T-helper 17 cell (primary cell): ENCODE measurements at places on chromosomes 1 and 21.

- no peak for DNase-seq
Observed at GRCh38 chr21:45102391-45102932, 28.1 kb downstream of the ADARB1 start.

GRCh38 chr1:202179828-202180750 lies 13.5 kb upstream of the LGR6 start:
- no peak for DNase-seq

DNA sequence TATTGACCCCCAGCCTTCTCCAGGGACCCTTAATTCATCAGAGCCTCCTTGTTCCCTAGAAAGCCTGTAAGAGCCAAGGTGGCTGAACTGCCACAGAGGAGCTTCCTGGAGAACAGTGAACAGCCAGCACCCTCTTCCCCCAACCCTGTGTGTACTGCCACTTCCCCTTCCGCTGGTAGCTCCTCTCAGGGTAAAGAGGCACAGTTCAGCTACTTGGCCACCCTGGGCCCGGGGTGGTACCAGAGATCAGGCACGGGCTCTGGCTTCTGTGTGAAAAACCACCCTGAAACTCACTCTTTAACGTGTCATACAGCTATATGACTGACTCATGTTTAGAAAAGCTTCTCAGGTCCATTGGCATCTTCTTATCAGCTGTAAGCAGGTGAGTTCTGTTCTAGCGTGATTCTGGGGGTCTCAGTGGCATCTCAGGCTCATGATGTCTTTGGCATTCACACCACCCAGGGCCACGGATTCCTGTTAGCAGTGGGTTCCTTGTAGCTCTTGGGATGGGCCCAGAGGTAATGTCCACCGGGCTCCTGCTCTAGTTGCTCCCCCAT lies 22.4 kb downstream of the ARMH1 start:
- DNase-seq: no peak

- no peak for DNase-seq
Observed at GRCh38 chr1:212430416-212430815, 2.3 kb upstream of the NENF start.

- no peak for DNase-seq
Observed at GRCh38 chr1:208523007-208523406, 278.8 kb upstream of the PLXNA2 start.

GRCh38 chr1:92465256-92465647 lies 21.5 kb downstream of the GFI1 start:
- DNase-seq: no peak

GRCh38 chr21:41845310-41846032 lies 33.7 kb downstream of the PRDM15 start:
- no peak for DNase-seq

DNA sequence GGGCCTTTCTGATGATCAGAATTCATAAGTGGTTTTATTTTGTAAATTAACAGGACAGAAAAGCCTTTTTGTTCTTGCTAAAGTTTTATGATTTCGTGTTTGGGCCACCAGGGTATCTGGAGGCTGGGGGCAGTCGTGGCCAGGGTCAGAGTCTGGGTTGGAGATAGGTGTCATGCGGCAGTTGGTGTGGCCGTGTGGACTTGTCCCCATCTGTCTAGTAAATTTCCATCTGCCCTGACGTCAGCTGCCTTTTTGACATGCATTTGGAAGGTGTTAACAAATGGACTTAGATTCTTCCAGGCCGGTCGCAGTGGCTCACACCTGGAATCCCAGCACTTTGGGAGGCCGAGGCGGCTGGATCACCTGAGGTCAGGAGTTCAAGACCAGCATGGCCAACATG lies 56.8 kb downstream of the SKI start:
- no peak for DNase-seq

DNA sequence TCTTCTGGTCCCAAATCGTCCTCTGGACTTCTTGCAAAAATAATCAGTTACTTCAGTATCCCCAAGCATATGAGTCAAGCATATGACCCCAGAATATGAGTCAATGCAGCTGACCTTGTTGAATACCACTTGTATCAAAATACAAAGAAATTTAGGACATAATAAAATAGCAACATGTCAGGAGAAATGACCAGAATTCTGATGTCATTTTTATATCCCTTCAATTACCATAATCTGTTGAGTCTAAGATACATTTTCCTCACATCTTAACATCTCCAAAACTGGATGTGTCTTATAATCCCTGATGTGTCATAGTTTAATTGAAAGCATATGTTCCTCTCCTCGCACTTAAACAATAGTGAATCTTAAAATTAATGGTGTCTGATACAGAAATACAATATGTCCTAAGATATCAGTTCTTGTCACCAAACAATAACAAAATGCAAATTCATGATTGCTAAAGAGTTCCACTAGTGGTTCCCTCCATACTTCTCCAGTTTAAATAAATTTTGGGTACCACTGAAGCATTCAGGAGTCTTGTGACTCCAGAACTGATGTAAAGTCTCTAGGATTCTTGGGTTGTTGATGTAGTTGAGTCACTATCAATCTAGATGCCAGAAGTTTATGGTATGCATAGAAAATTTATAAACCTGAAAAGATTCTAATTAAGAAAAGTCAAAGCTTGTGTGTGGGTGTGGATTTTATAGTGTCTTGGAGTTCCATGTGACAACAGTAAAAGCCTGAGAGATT lies 41.8 kb downstream of the KIFAP3 start:
- no peak for DNase-seq

DNA sequence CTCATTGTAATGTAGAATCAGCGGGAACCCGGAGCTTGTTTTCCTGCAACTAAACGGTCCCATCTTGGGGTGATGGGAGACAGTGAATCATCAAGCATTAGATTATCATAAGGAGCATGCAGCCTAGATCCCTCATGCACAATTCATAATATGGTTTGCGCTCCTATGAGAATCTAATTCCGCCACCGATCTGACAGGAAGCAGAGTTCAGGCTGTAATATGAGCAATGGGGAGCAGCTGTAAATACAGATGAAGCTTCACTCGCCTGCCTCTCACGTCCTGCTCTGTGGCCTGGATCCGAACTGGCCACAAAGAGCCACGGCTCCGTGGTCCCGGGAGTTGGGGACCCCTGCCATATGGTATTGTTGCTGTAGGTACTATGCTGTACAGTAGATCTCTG lies 1.6 kb downstream of the IFI44 start:
- DNase-seq: no peak

DNA sequence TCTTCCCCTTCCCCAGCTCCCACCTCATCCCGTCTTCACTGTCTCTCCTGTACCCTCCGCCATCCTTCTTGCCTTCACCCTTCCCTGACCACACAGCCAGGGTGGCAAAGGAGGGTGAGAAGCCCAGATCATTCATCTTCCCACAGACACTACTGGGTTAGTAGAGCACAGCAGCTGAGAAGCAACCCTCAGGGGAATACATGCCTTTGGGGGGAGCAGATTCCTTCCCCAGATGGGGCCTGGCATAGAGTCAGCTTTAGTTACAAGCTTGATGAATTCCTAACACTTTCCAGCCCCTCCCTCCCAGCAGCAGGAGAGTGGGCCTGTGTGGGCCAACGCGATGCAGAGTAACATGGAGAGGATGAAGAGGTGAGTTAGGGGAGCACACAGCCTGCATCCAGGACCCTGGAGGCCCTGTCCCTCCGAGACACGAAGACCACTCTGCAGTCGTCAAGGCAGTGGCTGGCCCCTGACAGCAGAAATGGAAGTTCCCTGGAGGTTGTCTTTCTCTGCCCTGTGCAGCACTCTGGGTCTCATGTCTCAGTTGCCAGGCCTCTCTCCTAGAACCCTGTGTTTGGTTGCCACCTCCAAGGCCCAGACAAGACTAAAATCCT lies 8.8 kb upstream of the BTG2 start:
- no peak for DNase-seq

GRCh38 chr1:200112290-200112689 lies 84.8 kb downstream of the NR5A2 start:
- DNase-seq: no peak

GRCh38 chr1:66360285-66360724 lies 173.6 kb upstream of the SGIP1 start:
- DNase-seq: no peak

DNA sequence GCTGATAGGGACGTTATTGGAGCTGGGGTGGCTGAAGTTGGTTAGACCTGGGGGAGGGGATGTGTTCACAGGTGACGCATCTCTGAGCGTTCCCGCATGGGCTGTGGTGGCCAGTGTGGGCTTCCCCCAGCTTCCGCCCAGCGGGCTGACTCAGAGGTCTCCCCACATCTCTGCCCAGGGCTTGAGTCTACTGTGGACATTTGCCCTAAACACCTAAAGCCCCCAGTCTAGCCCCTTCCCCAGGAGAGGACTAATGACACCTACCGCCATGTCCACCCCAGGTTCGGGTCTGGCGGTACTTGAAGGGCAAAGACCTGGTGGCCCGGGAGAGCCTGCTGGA lies 2.0 kb downstream of the AGRN start:
- no peak for DNase-seq
